Fibroblast of skin of right quadriceps (primary cell): ENCODE measurements at places on chromosomes 4 and X.

DNA sequence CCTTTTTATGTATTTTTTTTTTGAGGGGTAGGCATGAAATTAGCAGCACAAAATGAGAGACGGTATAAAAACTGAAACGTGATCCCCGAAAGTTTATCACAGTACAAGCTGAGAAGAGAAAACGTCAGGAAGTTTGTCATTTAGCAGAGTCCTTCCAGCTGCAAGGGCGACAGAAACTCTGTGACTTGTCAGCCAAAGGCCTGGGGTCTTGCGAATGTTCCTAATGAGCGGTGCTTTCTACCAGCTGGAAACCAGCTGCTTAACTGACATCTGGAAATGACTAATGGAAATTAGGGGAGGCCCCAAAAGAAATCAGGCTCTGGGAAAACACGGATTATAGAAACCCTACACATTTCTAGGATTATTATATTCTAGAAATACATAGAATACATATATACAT is 66.5 kb downstream of the CHRNA9 start:
- no peak for DNase-seq

DNA sequence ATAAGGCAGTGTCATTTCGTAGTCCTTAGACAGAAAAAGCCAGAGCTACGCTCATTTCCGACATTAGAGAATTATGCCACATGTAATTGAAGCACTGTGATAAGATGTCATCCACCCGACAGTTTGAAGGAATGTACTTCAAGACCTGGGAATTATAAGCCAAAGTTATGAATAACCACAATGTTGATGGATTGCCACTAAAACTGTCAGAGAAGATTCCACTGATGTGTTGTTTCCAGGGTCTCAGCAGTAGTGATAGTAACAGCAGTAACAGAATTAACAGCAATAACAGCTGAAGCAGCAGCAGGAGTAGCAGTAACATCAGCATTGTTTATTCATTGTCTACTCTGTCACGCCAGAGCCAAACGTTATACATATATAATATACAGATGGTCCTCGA is 24.7 kb downstream of the RAB33A start:
- peak; percentile 71 for DNase-seq

DNA sequence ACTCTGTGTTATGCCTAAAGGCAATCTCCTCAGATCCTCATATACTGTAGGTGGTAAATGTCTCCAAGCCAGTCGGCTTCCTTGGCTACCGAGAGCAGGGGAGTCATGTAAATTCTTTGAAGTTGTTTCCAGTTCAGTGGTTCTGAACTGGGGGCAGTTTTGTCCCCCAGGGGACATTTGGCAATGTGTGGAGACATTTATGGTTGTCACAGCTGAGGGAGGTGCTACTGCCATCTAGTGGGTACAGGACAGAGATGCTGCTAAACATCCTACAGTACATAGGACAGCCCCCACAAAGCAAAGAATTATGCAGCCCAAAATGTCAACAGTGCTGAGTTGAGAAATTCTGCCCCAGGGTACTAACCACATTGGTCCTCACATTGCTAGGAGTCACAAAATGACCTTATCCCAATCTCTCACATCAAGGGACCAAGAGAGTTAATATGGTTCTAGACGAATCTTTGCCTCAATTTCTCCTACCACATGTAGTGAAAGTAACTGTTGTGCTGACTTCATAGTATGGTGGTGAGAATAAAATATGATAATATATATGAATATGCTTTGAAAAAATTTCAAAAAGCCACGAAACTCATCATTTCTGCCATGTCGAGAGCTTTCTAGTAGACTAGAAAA is 104.4 kb upstream of the ARHGAP24 start:
- peak; percentile 40 for DNase-seq

DNA sequence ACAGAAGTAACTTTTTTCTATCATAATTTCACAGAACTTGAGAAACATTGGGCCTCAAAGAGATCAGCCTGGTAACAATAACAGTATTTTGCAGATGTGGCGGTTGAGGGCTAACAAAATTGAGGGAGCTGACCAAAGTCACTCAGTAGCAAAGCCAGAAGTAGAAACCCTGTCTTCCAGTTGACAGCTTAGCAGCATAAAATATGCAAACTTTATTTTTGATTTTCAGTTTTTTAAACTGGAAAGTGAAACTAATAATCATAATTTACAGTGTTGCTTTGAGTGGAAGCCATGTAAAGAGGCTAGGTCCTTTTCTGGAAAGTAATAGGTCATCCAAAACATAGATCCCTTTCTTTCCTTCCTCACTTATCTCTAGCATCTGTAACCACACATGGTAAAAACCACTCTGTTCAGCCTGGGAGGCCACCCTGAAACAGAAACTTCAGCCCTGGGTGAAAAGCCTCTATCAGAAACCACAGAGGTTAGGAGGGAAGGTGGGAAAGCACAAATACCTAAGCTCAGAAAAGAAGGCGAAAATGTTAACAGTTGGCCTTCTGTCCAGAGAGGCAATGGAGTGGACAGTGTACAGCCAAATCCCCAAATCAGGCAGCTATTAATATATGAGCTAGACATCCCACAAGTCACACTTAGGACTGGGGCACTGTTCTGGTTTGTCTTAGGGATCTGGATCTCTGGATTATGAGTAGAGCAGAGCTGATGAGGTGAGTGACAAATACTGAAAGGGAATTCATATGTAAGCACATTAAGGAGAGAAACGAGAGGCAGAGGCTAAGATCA is 61.1 kb upstream of the ARSJ start:
- DNase-seq = peak; percentile 56

- DNase-seq = peak; percentile 88
These were observed 648.7 kb upstream of the DIPK2B start for GRCh38 chrX:45849261-45849862.
